ENCODE measurements at places on chromosomes 11 and 22.

DNA sequence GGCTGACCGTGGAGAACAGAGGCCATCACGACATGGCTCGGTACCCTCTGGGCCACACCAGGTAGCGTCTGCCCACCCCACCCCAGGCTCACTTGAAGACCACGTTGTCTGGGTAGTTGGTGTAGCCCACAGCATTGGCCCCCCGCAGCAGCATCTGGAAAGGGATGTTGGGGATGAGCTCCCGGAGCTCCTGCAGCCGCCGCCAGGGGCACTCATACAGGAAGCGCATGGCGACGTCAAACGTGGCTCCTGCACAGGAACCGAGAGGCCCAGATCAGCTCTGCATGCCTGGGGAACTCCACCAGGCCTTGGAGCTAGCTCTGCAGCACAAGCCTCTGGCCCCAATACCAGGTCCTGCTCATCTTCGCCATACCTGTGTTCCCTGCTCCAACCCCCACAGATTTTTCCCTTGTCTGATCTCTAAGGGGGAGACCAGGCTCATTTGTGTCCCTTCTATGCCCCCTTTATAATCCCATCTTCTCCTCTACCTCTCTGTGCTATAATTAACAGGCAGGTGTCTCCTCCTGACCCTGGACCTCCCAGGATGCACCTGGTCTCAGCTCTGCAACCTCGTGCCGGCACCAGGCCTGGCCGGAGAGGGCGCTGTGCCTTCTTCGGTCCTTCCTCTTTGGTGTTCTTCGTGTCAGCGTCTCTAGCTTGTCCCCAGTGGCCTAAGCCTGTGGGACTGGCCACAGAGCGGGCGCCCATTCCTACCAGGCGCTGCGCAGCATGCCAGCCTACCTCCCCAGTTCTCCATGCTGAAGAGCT, 5.0 kb upstream of the LRFN4 start:
- no peak for DNase-seq

- no peak for DNase-seq
Observed at GRCh38 chr22:44473166-44473565, 24.9 kb downstream of the RTL6 start.

DNA sequence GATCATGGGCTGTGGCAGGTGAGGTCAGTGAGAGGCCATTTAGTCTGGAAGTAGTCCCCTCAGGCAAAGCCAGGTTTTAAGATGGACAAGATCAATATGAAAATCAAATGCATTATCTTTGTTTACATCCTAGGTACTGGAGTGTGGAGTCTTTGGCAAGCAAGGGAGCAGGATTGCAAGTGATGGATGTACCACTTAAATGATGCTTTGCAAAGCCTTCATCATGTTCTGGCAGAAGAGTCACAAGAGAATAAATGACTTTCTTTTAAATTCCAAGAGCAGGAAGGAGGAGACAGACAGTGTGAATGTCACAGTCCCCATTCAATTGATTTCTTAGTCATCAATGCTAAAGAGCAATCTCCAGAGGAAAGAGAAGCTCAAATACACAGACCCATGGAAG, 908.3 kb downstream of the FAM181B start:
- DNase-seq = no peak

DNA sequence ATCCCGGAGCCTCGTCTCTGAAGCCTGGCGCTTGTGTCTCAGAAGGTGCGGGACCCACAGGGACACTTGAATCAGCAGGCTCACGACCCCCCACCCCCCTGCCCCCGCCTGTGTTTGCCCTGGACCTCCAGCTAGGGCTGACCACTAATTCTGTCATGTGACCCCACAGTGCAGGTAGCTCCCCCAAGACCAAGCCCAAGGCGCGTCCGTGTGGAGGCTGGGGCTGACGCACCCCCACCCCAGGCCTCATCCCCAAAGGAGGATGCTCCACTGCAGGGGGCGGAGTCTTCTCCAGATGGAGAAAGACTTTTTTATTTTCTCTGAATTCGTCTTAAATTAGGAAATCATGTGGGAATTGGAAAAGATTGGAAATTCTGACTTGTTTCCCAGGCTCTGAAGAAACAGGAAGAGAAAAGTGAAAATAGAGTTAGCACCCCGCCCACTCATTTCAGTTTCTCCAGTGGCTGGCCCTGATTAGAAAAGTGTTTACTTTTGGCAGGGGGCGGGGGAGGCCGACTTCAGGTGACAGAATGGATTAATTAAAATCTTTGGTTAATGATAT, 1.0 kb upstream of the RELA start:
- no peak for DNase-seq

- DNase-seq = no peak
Observed at GRCh38 chr11:125591649-125592304, 875 bp upstream of the STT3A start.
